ENCODE measurements at places on chromosomes 6 and 20.

DNA sequence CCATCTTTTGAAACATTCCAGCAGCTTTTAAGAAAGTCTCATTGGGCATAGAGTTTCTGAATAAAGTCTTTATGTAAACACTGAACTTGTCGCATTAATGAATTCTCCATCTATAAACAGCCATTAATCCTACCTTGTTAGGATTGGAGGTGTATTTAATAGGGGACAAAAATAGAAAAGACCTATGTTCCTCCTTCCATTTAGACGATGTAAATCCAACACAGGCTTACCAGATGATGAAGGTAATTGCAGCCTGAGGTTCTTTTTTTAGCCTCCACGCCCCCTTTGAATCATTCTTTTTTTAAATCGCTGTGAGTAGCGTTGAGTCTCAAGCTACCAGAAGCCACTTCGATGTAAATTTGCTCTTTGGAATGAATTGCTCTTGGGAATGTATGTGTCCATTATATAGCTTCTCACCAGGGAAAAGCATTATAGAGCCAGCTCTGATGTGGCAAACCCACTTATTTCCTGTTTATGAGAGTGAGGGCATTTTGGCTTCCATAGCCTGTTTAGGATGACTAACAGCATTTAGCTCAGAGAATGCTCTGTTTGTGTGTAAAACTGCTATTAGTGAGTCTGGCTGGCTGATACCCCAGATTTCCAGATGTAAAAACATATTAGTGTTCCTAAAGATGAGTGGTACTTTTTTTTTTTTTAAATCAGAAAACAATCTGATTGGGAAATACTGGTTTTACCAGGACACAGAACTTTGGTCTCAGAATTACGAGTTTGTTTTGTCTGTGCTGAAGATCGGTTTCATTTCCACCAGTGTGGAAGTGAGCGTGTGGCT lies 74.9 kb upstream of the CLDN20 start:
- DNase-seq, result no peak

GRCh38 chr6:40295251-40295950 lies 291.8 kb downstream of the LRFN2 start:
- DNase-seq, result no peak

- DNase-seq, result no peak
These were observed 19.6 kb upstream of the RREB1 start for GRCh38 chr6:7088076-7088742.

DNA sequence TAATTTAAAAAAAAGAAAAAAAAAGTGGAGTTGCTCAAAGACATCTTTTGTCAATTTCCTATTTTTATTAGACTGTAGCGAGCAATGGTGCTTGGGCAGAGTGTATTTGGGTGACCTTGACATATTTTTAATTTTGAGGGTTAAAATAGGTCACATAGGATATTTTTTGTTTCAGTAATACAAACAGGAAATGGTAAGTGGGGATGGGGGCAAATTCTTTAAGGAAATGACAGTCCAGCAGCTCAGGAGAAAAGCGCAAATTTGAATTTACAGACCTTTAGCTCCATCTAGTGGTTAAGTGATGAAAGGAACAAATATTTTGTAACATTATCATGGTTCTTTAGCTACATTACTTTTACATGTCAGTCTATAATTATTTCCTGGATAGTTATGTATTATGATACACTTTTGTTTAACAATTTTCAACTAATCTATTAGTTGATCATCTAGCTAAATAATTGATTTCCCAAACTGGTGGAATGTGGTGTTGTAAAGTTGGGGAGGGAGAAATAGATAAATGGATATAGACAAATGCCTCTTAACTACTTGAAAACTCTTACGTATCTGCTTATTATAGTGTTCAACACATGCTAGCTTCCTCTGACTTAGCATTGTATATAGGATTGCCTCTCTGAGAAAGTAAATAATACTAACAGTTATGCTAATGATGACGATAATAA lies 10.0 kb downstream of the CITED2 start:
- no peak for DNase-seq

GRCh38 chr20:4563534-4563933 lies 158.2 kb upstream of the PRND start:
- peak; percentile 4 for DNase-seq

Measured in stimulated activated CD4-positive, alpha-beta T cell treated with anti-CD3 and anti-CD28 coated beads, Interleukin-2, amount 100 ng/mL, for 24 hours (primary cell).